NCI-H2107 (cell line): ENCODE measurements at places on chromosomes 12 and 14.

DNA sequence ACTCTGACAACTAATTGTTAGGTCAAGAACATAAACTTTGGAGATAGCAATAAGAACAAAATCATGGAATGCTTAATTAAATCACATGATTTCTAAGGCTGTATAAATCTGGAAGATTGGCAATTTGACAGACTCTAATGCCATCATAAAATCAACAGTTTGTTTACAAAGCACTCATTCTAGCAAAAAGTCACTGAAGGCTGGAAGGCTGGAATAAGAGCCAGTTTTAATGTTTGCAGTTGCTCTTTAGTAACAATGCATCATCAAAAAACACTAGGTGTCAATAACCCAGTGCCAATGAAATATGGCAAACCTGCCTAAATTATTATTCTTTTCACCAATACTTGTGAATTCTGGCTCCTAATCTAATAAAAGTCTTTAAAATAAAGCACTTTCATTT lies 65.0 kb downstream of the NUMB start:
- no peak for DNase-seq

GRCh38 chr12:58671196-58671595 lies 249.1 kb downstream of the LRIG3 start:
- DNase-seq: no peak

DNA sequence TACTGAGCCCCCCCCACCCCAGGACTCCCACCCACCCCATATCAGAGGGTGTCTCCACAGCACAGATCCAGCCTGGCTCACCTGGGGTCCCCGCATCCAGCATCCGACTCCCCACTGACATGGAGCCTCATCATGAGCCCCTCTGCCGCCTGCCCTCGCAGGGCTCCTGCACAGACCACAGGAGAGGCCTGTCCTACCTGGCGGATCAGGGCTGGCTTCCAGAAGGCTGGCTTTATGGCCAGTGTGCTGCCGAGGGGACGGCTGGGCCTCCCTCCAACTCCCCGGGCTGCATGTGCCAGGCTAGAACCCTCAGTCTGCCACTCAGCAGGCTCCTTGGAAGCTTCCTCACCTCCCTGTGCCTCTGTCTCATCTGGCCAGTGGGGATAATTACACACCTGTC lies 119.0 kb downstream of the RFLNA start:
- DNase-seq: no peak

- no peak for DNase-seq
Measured at GRCh38 chr12:100201604-100202423, 1.2 kb downstream of the ACTR6 start.

DNA sequence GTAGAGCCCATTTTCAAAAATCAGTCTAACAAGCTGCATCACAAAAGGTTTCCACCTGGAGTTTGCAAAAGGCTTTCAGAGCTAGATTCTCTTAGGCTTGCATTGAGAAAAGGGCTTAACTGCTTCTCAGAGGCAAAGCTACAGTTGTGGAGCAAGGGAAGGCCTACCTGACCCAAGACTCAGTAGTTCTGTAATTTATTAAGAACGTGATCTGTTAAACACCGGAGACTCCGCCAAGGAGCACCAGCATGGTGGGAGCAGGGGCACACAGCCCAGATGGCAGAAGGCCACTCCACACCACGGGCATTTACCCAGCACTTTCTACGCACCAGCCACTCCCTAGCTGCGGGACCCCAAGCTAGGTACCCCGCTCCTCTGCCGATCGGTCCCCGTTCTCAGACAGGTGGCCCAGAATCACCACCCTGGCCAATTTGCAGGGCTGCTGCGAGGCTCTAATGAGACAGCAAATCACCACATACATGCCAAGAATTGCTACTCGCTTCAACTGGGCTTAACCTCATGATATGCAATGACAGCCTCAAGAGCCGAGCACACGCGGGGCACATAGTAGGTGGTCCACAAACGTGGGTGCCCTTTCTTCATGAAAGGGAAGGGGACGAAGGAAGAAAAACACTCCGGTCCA lies 1.5 kb downstream of the ITPK1 start:
- DNase-seq: no peak

- DNase-seq: no peak
Measured at GRCh38 chr12:25276199-25276937, 25.6 kb upstream of the KRAS start.

- no peak for DNase-seq
Measured at GRCh38 chr12:106033161-106033675, 105.5 kb downstream of the NUAK1 start.

DNA sequence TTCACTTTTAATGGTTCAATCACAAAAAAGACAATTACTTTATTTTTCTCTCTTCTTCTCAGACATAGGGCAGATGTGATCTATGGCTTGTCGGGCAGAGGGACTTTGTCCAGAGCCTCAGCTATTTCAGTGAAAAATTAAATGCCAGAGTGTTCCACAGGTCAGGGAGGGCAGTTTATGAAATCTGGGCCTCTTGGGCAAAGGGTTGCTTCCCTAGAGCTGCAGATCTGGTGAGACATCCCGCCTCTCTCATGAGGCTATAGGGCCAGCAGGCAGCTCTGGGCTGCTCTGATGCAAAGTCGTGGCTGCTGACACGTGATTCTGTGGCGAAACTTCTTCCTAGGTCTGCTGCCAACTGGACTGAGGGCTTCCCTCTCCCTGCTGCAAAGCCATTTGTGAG lies 6.0 kb downstream of the CLMN start:
- no peak for DNase-seq

DNA sequence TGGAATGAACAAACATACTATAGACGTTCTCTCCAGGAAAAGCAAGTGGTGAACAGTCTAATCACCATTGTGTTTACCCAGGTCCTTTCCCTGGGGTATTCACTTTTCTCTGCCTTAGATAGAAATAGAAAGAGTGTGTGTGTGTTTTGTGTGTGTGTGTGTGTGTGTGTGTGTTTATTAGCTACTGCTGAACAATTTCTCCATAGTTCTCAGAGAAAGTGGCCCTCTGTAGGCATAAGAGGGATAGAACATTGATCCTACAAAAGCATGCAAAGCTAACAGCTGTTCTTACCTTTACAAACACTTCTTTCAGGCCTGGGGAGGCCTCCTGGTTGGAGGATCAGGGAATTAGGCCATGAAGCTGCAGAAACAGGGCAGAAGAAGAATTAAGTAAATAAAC lies 665.7 kb upstream of the TBX3 start:
- no peak for DNase-seq
